T-helper 1 cell (primary cell): ENCODE measurements at places on chromosomes 2 and 18.
A peak's percentile ranks its signal among the peaks of the same experiment; 100 is the strongest.

DNA sequence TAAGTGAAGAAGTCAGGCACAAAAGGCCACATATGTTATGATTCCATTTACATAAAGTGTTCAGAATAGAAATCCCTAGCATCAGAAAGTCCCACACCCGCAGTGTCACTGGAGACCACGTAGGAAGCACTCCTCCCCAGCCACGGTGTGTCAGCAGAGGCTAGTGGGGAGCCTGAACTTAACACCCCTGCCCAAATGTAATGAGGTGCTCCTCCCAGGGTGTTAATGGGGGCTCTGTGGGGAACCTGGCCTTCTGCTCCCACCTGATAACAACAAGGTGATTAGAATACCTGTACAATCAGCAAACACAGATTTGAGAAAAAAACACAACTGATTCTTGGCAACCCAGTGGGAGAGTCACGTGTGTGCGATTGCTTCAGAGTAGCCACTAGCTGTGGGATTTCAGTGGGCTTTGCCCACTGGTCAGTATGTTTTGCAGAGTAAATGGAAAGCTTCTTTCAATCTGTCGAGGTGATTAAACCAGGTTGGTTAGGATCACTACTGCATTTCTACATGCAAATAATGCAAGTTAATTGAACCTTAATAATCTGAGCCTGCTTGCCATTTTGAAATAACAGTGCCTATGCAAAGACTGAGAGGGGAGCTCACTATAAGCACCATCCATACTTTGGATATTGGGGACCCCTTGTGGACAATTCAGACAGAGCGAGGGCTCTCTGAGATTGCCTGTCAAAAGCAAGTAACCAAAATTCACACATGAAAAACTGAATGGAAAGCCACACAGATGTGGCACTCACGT lies 20.6 kb upstream of the ATRAID start:
- peak; percentile 30 for DNase-seq

DNA sequence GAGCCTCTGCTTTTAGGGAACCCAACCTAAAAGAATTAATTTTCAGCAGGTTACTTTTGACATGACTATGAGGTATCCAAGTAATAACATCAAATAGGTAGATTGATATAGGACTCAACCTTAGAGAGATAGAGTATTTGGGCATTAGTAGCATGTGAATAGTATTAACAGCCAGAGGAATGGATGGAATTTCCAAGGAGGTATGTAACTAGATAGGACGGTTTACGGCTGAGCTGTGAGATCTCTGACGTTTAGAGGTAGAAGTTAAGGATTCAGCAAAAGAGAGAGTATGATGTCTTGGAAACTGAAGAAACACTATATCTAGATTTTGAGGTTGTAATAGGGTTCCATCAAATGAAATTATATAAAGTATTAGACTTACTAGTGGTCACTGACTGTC lies 70.3 kb downstream of the HNMT start:
- DNase-seq: no peak

GRCh38 chr18:2881088-2881839 lies 34.5 kb downstream of the EMILIN2 start:
- DNase-seq: no peak

DNA sequence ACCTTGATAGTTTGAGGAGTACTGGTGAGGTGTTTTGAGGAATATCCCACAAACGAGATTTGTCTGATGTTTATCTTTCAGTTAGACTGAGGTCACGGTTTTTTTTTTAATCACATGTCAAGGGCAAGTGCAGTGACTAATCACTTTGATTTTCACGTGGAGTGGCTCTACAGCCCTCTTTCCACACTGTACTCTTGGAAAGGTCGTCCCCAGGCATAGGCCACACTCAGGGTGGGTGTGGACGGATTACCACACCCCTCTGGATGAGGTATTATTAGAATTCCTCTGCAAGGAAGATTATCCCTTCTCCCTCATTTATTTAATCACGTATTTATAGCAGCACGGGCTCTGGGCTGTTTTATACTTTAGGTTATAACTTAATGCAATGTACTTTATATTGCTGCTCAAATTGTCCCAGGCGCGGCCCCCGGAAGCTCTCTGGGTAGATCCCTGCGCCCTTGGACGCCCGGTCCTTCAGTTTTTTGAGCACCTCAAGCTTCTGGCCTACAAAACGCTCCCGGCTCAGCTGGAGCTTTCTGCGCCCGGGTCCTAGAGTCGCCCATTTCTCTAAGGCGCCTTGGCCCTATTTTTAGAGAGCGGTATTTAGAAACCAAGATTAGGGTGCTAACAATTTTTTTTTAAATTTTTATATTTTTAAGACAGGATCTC lies 515 bp upstream of the PLEKHB2 start:
- peak; percentile 20 for DNase-seq

DNA sequence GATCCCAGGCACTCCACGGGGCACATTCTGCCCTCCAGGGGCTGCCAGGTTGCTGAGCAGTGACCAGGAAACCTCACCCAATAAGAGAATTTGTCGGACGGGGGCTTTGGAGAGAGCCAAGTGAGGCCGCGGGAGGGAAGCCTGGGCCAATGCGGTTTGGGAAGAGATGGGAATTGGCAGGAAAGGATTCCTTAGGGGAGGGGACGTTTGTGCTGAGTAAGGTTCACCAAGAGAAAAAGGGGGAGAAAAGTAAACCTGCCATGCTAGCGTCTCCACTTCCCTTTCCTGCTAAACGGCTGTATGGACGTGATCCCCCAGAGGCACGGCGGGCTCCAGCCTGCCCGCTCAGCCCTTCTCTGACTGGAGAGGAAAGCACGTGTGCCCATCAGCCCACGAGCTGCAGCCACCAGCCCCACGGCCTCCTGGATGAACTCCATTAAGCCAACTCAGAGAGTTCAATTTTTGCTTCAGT lies 194.4 kb upstream of the ID2 start:
- DNase-seq: no peak

- no peak for DNase-seq
Observed at GRCh38 chr2:233039212-233039845, 6.9 kb downstream of the NEU2 start.

DNA sequence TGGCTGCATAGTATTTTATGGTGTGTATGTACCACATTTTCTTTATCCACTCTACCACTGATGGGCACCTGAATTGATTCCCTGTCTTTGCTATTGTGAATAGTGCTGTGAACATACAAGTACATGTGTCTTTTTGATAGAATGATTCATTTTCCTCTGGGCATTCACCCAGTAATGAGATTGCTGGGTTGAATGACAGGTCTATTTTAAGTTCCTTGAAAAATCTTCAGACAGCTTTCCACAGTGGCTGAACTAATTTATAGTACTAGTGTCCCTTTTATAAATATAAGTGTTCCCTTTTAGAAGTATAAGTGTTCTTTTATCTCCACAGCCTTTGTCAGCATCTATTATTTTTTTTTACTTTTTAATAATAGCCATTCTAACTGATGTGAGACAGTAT lies 303.9 kb upstream of the EPHA4 start:
- no peak for DNase-seq

DNA sequence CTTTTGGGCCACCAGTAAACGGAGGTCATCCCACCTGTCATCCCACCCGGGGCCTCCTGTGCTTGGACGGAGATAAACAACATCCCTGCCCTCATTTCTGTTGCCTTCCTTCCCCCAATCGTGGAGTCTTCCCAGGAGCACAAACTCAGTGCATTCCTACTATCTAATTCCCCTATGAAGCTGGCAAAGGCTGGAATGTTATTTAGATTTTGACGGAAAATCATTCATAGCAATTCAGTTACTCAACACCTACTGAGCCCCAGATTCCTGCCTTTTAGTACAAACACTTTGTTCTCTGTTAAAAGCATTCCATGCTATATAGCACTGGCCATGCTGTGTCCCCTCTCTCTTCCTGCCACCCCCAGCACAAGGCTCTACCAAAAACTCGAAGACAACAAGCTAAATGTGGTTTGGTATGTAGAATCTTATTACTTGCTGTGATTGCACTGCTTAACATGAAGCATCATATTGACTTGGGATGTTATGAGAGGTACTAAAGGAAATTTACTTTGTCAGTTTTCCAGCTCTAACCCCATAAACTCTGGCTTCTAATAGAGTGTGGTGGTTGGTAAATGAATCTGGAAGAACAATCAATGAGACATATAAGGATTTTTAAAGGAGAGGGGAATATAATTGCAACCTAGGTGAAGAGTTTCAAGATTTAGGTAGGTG lies 32.3 kb upstream of the IMPA2 start:
- no peak for DNase-seq

DNA sequence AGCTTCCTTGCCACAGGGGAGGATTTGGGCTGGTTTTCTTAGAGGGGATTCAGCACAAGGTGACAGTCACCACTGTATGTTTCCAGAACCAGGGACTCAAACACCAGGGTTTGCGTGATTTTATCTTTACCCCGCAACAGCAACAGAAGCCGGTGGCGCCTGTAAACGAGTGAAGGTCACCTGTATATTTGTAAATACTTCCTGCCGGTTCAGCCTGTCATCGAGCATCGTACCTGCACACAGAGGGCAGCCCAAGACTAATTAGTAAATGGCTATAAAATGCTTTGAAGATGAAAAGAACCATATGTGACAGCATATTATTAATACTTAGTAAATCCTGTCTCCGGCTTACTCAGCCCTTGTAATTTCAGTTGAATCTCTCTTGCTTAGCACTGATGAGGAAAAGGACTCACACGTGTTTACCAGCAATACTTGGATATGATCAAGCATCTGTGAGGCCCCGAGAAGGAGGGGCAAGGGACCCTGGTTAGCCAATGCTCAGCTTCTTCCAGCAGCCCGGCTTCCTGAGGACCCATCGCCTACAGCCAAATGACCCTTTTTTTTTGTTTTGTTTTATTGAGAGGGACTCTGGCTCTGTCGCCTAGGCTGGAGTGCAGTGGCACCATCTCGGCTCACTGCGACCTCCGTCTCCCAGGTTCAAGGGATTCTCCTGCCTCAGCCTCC lies 51.3 kb upstream of the FOSL2 start:
- no peak for DNase-seq

DNA sequence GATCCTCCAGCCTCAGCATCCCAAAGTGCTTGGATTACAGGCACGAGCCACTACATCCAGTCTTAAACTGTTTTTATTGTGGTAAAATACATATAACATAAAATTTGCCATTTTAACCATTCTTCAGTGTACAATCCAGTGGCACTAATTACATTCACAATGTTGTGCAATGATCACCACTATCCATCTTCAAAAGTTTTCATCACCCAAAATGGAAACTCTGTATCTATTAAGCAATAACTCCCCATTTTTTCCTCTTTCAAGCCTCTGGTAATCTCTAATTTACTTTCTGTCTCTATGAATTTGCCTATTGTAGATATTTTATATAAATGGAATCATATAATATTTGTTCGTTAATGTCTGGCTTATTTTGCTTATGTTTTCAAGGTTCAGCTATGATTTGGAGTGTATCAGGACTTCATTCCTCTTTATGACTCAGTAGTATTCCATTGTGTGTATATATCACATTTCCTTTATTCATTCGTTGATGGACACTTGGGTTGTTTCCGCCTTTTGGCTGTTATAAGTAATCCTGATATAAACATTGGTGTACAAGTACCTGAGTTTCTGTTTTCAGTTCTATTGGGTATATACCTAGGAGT lies 71.8 kb downstream of the GFPT1 start:
- no peak for DNase-seq

GRCh38 chr2:231531883-231532755 lies 1.9 kb upstream of the NMUR1 start:
- DNase-seq: no peak

GRCh38 chr2:174631009-174631981 lies 33.7 kb upstream of the WIPF1 start:
- no peak for DNase-seq

GRCh38 chr2:7292154-7292691 lies 375.0 kb downstream of the RNF144A start:
- DNase-seq: no peak

DNA sequence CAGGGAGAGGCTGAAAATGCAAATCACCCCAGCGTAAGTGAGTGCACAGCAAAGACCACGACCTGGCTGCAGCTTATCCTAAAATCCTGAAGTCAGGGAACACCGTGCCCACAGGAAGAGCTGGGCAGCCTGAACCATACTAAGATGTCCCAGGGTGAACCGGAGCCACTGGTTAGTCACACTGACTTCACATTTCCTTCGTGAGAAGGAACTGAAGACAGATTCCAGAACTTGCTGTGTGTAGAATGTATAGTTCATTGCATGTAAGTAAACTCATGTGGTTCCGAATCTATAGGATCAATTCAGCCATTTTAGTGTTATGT lies 84.6 kb upstream of the NDUFV2 start:
- DNase-seq: no peak

- DNase-seq: no peak
Observed at GRCh38 chr2:207184768-207185167, 19.0 kb upstream of the KLF7 start.

DNA sequence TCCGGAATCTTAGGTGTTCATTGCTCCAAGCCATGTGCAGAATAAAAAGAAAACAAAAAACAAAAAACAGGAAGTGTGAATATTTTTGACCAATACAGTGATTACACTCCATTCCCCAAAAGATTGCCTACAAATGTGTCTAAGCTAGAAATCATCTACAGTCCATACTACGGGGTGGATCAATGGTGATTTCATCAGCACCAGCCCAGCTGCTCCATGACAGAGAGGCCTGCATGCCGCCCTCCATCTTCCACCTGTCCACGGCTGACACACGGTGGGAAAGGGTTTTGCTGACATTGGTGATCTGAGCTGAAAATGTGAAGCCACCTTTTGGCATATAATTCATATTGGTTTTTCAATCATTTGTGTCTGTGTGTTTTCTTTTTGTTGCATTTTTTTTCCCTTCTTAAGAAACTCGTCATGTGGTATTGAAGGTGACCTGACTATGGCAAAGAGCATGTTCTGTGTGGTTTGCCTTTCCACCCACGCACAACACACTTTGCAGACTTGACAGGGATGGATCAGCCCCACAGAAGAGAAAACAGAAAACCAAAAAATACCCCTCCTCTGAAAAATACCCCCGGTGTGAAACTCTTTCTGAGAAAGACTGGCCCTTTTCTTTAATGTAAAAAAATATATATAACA lies 533.1 kb downstream of the RNF144A start:
- DNase-seq: no peak

- DNase-seq: no peak
Observed at GRCh38 chr2:210899131-210899530, 342.7 kb downstream of the CPS1 start.

DNA sequence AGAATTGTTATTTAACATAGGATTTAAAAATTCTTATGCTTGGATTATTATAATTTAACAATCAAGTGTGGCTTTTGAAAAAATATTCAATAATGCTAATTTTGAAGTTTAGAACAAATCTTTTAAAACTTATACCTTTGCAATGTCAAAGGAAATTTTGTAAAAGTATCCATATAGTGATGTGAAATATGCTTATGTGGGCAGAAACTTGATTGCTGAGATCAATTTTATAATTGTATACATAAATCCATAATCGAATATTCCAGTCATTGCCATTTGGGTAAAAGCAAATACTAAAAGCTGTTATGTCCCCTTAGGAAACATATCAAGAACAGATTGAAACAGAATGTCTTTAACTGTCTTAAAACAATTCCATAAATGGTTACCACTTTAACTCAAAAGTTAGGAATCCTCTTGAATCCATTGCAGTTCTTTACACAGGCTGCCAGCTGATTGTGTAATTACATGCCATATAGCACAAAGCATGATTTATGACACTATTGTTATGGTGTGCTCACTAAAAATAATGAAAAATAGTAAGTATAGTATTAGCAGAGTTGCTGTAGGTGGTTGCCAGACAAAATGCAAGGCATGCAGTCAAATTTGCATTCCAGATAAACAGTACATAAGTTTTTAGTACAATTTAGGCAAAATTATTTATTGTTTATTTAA lies 24.2 kb downstream of the PLCL1 start:
- DNase-seq: no peak

- DNase-seq: no peak
Observed at GRCh38 chr2:22153931-22154613, 1030.3 kb downstream of the TDRD15 start.
